ENCODE measurements at places on chromosomes 7 and 10.

GRCh38 chr10:17643339-17643754, 604 bp upstream of the STAM start:
- no peak for DNase-seq

DNA sequence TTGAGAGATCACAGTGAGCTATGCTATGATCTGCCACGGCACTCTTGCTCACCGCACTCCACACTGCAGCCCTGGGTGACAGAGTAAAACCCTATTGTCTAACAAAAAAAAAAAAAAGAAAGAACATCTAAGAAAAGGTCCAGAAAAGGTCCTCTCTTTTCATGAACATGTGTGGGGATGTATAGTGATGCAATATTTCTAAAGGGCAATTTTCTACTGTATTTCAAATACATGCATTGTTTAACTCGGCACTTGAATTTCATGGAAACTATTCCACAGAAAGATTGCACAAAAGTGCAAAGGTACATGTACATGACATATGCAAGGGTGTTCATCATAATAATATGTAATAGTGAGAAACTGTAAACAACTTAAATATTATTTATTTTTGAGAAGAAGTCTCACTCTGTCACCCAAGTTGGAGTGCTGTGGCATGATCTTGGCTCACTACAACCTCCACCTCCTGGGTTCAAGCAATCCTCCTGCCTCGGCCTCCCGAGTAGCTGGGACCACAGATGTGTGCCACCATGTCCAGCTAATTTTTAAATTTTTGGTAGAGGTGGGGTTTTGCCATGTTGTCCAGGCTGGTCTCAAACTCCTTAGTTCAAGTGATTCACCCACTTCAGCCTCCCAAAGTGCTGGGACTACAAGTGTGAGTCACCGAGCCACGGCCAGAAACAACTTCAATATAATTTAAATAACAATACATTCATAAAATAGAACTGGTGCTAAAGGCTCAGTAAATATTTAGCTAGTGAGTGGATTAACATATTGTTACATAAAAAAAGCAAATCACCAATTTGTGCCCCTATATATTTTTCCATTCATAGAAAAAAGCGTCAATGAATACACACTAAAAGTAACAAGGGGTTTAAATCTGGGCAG, 1.3 kb upstream of the PPRC1 start:
- no peak for DNase-seq

DNA sequence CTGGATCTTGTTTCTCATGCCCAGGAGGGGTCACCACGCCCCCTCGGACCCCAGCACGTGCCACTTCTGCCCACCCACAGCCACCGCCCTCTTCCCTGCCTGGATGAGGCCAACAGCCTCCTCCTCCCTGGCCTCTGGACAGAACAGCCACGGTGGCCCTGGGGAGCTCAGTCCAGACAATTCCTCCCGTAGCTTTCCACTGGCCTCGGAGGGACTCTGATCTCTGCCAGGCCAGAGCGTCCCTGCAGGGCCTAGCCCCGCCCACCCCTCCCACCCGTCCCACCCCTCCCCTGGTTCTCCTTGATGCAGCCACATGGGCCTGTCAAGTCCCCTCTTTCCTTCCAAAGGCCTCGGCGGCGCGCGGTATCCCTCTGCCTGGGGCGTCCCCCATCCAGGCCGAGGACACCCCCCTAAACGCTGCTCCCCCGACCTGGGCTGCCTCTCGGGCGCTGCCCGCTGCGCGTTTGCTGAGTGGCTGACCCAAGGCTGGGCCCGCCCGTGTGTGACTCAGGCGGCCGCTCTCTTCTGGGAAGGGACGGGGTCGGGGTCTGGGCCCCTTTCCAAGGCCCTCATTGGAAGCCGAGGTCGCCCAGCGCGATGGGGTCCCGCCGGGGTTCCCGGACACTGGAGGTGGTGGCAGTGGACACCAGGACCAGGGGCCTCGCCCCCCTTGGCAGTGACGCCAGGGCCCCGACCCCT, 557 bp downstream of the TMEM120A start:
- DNase-seq: no peak

GRCh38 chr10:124724279-124725027, 19.7 kb downstream of the FAM53B start:
- no peak for DNase-seq

All from HS-5 (cell line).